ENCODE measurements at places on chromosomes 1 and 21.

GRCh38 chr21:18265944-18266343 lies 21.3 kb downstream of the CHODL start:
- DNase-seq = no peak

- DNase-seq = no peak
These were observed 87.6 kb downstream of the CNIH3 start for GRCh38 chr1:224703702-224704101.

DNA sequence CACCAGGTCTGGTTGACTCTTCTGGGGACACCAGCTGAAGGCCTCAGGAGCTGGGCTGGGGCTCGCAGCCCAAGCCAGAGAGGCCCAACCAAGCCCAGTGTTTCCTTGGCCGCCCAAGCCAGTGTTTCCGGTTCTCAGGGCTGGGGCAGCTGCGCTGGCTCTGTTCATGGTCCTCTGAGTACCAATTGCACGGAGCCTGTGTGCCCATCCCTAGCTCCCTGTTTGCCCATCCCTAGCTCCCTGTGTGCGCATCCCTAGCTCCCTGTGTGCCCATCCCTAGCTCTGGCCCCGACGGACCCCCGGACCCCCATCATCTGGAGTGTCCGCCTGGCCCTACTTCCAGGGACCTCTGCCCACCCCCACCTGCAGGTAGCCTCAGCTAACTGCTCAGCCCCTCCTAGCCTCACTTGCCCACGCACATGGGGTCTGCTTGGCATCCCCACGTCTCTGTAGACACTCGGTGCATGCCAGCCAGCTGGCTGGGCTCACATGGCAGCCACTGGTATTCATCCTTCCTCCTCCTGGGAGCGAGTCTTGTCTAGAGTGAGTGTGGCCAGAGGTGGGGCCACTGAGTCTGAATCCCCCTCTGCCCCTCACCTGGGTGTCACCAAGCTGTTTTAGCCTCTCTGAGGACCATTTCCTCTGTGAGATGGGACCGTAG lies 64.0 kb downstream of the WNT9A start:
- no peak for DNase-seq

DNA sequence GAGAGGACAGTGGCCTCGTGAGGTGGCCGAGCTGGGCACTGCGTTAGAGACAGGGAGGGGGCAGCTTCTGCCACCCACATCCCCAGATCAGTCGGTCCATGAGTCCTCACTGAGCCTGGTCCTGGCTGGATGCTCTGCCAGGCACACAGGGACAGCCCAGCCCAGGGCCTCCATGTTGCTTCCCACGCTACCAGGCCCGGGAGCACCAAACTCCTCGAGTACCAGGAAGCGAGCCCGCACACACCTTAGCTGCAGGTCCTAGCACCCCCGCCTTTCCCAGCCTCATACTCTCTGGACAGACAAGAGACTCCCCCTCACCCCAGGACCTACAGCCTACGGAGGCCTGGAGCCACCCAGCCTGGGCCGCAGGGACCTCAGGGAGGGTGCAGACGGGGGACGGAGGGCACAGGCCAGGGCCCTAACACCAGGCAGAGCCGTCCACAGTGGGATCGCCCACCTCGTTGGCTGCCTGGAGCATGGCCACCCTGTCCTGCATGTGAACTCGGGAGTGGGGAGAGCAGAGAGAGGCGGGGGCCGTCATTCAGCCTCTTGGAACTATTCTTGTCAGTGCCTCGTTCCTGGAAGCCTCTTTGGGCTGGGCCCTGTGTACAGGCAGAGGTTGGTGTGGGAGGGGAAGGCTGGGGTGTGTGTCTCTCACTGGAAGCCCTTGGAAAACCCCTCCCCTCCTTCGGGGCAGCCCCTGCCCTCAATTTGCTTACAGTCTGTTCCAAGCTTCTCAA lies 90.9 kb upstream of the RUNX3 start:
- no peak for DNase-seq

DNA sequence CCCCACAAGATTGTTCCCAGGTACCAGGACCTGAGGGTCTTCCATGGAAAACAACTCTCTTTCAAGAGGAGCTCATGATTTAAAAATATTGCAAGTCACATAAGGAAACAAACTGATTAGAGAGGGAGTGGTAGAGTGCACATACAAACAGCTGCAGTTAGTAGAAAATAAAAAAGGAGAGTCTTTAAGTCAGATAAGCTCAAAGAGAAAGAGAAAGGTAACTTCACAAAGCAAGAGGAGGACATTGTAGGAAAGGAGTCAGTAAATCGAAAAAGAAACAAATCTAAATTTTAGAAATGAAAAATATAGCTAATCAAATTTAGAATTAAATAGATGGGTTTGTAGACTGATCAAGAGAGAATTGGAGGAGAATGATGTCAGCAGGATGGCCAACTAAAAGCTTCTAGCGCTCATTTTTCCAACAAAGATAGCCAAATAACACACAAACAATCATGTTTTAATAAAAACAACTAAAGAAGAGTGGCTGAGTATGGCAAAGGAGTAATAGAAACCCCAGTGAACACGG lies 86.1 kb upstream of the CD53 start:
- DNase-seq = no peak
